ENCODE measurements at places on chromosomes 11 and 22.
A peak's percentile ranks its signal among the peaks of the same experiment; 100 is the strongest.

- DNase-seq: peak; percentile 37
These were observed 14.1 kb downstream of the RPS13 start for GRCh38 chr11:17063171-17064002.

DNA sequence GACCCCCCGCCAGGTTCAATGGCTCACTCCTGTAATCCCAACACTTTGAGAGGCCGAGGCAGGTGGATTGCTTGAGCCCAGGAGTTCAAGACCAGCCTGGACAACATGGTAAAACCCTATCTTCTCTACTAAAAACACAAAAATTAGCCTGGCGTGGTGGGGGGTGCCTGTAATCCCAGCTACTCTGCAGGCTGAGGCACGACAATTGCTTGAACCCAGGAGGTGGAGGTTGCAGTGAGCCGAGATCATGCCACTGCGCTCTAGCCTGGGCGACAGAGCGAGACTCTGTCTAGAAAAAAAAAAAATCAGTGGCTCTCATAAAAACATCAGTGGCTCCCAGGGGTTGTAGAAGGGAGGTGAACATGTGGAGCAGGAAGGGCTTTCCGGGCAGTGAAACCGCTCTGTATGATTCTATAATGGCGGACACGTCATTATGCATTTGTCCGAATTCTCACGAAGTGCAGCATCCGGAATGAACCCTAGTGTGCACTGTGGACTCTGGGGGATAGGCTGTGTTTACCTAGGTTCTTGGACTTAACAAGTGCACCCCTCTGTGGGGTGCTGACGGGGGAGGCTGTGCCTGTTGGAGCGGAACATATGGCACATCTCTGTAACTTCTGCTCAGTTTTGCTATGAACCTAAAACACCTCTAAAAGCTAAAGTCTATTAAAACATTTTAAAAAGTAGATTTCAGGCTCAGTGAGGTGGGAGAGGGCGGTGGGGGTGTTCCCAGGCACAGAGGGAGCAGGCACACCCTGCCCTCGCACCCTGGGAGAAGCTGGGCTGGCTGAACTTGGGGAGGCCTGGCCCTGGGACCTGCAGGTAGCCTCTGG lies 49.1 kb upstream of the SEPTIN5 start:
- DNase-seq: no peak

DNA sequence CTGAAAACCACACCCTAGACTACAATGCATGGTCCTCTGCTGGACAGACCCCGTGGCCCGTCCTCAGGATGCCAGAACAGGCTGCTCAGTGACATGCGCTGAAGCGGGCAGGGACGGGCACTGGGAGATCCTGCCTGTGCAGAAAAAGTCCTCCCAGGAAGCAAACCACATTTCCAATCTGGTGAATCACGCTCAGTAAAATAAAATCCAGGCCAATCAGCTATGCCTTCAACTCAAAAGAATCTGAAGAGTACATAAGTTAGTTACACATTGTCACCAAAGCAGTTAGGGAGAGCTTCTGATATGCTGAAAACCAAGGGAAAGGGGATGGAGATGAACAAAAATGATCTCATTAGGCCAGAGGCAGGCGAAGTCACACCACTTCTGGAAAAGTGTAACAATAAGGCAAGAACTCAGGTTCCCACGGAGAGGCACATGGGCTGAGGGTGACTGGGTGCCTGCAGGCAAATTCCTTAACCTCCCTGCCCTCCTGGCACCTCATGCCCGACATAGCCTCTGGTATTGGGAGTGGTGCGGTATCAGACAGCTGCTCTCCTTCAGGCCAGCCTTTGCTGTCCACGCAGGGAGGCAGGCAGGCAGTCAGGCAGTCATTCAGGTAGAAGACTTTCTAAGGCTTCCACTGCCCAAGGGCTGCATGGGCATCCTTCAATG lies 66.4 kb downstream of the APOL5 start:
- no peak for DNase-seq

- DNase-seq: no peak
These were observed 31.0 kb downstream of the FZD4 start for GRCh38 chr11:86923999-86924766.

DNA sequence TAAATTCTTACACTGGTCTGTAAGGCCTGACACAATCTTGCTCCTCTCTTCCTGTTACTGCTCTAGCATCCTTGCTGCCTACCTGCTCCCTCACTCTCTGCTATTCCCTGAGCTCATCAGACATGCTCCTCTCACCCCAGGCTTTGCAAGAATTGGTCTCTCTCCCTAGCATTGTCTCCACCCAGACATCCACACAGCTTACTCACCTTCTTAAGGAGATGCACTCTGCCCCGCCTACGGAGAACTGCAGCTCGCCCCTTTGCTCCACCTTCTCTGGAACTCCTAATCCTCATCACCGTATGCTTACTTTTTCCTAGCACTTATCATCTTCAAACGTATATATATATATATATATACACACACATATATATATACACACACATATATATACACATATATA lies 23.3 kb upstream of the TMPRSS5 start:
- DNase-seq: no peak

DNA sequence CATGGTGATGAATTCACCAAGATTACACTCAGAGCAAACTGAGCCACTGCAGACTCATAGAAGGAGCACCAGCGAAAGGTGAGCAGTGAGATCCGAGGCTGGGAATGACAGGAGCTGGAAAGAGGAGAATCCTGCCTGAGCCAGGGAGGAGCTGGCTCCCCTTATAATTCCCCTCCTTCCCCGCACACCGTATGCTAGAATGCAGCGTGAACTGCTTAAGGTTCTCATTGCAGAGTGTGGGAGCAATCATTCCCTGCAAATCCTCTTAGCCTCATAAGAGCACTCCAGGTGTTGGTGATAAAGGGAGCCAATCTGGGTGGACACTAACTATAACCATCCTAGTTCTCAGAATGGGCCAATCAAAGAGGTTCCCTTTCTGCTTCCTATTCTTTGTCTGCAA lies 127.6 kb upstream of the TEAD1 start:
- no peak for DNase-seq

Data from bone marrow (tissue), 2 donors.